Activated T-helper 1 cell treated with anti-CD3 and anti-CD28 coated beads, Interleukin-2, amount 50 U/mL, for 16 hours (primary cell): ENCODE measurements at places on chromosomes 3 and 15.

DNA sequence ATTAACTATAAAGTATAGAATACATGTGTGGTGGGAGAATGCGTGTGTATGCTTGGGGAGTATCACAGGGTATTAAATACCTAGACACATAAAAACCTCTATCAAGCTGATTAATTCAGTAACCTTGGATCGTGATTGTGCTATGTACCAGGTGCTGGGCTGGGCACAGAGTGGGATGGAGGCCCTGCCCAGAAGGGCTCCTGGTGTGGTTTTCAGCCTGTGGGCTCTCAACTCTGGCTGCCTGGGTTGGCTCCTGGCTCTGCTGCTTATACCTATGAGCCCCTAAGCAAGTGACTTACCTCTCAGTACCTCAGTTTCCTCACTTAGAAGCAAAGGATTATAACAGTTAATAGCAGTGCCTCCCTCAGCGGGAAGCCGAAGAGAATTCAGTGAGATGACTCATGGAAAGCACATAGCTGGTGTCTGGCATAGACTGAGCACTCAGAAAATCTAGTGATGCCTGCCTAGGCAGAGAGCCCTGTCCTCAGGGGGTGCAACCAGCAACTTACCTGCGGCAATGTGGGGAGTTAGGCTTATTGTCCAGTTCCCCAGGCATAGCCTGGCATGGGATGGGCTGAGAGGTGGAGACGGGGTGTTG lies 90.6 kb upstream of the MYZAP start:
- DNase-seq, result no peak

- peak; percentile 74 for DNase-seq
These were observed at the start of gene RAB43 for GRCh38 chr3:129121792-129122411. TSS of gene RAB43 (minus strand) at chr3:129121804. CDS start at chr3:129121489, 315 bp downstream.

DNA sequence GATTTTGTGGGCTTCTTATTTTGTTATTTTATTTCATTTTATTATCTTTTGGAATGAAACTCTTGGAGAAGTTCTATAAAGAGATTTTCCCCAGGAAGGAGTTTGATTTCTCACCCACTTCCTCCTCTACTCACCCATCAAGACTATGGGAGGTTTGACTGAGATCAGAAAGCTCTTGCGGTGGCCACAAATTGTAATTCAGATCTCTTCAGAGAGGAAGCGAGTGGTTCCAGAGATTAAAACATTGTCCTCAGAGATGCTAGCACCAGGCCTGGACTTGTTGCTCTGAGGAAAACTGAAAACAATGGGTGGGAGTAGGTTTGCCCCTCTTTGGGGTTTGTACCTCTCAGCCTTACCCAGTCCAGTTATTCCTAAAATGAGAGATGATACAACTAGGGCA lies 8.1 kb upstream of the MUC13 start:
- DNase-seq, result no peak

DNA sequence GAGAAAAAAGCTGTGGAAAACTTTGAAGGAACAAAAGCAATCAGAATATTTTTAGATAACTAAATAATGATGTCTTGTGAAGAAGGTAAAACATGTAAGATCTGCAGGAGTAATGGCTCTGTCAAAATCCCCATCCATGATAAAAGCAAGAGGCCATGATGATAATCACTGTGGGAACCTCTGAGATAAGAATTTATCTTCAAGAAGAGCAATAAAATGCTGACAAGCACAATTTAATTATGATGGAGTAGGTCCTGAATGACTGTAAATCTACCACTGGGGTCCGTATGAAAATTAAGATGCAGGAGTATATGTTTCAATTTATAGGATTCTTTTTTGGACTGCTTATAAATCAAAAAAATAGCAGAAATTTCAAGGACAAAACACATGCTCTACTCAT lies 68.3 kb upstream of the CHMP2B start:
- DNase-seq, result no peak

- DNase-seq, result no peak
These were observed 142.8 kb upstream of the PLSCR5 start for GRCh38 chr3:146747928-146748327.

DNA sequence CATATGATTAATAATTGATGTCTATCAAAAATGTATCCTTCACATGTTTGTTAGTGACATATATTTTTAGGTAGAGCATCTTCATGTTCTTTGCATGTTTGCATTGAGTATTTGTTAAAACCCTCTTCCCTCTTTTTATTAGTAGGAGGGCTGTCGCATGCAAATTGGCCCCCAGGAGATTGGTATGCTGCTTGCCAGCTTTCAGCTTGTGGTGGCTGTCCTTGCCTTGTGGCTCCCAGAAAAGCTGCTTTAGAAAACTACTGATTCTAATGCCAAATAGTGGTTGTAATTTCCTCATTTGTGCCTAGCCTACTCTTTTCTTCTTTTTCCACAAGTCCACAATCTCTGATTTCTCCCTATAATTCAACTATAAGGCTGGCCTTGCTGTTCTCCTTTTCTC lies 886.8 kb downstream of the VGLL3 start:
- DNase-seq, result no peak

DNA sequence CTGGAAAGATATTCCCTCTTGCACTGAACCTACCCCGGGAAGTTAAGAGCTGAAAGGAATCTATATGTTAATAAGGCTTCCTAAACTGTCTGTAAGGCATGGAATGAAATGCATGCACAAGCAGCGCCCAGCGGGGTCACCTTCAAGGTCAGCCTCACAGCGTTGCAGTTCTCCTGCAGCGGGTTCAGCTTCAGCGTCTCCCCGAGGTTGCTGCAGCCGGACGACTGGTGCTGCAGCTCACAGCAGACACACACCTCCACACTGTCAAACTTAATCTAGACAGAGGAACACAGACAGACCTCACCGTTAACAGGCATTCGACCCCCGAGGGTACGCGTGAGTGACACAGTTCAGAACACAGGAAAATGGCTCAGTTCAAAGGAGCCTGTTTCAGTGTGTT lies 73.3 kb downstream of the NSMCE3 start:
- DNase-seq, result no peak

GRCh38 chr15:76684002-76684401 lies 221.1 kb downstream of the SCAPER start:
- DNase-seq, result no peak

GRCh38 chr15:89947385-89947784 lies 34.6 kb upstream of the ARPIN start:
- DNase-seq, result no peak

DNA sequence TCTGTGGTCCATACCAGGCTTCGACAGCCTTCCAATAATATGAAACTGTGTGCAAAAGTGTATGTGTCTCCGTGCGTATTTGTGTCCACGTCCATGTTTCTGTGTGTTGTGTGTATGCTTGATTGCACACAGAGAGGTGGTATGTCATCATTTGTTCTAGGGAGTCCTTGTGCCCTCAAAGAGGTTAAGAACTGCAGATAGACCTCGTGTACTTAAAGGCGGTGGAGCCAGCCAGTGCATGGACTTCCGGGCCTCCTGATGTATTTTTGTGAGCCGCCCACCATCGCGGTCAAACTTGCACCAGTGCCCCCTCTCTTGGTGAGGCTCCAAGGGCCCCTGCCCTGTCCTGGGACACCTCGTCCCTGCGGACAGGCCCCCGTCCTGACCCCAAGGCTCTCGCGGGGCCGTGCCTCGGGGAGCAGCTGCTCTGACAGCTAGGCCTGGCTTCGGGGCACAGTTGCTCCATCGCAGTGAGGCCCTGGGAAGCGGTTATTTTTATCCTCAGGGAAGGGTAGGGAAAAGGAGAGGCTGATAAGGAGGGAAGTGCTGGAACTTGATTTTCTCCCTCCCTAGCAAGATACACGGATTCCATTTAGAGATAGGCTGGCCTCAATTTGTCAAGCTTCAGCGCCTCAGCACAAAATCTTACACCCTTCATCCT lies 1.2 kb upstream of the RYK start:
- no peak for DNase-seq

DNA sequence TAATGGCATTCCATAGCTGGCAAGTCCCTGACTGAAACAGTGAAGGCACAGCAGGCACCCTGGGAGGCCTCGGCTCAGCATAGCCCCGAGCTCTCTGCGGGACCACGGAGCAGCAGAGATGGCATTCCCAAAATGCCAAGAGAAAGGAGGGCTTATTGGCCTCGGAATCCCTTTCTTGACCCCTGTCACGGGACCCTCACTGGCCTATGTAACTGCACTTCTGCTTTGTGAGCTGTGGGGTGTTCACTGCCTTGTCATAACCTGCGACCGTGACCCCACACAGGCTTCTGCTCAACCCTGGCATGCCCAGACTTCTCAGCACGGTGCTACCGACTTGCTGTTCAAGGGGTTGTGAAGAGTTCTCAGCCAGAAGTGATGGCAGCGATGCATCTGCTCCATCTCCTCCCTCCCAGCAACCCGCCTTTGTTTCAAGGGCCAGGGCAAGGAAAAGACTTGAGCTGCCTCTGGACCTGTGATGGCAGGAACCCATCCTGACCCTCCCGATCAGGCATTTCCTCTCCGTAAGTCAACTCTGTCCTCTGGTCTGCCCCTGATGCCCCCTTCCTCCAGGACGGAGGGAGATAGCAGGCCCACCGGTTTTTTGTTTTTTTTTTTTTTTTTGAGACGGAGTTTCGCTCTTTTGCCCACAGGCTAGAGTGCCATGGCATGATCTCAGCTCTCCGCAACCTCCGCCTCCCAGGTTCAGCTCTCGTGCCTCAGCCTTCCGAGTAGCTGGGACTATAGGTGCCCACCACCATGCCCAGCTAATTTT lies 30.5 kb downstream of the EHD4 start:
- DNase-seq, result no peak

GRCh38 chr3:52243791-52244628 lies 1.5 kb upstream of the PPM1M start:
- DNase-seq, result no peak

DNA sequence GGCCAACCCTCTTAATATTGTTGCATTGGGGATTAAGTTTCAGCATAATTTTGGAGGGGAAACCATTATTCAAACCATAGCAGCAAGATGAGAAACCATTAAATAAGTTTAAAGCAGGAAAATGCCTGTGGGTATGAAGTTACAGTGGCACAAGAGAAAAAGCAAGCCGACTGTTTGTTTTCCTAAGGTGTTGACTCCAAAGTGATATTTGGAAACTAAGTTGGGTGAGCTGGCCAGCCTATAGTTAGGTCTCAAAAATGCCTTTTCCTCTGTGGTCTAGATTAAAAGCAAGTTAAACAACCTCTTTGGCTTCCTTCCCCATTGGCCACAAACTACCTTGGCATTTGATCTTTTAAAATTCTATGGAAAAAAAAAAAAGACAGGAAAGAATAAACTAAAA lies 419.8 kb upstream of the AZI2 start:
- no peak for DNase-seq

DNA sequence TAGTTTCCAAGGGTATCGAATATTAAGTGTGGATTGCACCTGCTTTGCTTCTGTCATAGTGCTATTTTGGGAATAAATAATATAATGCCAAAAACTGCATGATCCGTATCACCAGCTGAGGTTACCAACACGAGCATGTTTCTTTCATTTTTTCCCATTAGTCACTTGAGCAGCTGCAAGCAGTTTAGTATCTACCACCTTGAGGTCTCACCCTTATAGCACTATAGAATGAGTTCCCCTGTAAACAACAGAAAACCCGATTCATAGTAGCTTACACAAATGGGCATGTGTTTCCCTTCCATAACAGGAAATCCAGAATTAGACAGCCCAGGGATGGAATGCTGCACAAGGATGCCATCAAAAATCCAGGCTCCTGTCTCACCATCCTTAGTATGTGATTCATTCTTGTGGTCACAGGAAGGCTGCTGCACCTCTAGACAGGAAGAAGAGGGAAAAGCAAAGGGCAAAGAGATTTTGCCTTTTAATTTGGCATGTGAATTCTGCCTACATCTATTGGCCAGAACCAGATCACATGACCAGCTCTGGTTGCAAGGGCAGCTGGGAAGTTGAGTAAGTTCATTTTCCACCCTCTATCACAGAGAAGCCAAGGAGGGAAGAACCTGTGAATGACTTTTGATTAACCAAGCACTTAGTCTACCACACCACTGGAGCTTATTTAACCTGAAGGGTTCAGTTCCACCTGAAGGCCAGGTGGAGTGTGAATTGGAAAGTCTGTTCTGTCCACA lies 91.3 kb upstream of the SLC25A36 start:
- no peak for DNase-seq

DNA sequence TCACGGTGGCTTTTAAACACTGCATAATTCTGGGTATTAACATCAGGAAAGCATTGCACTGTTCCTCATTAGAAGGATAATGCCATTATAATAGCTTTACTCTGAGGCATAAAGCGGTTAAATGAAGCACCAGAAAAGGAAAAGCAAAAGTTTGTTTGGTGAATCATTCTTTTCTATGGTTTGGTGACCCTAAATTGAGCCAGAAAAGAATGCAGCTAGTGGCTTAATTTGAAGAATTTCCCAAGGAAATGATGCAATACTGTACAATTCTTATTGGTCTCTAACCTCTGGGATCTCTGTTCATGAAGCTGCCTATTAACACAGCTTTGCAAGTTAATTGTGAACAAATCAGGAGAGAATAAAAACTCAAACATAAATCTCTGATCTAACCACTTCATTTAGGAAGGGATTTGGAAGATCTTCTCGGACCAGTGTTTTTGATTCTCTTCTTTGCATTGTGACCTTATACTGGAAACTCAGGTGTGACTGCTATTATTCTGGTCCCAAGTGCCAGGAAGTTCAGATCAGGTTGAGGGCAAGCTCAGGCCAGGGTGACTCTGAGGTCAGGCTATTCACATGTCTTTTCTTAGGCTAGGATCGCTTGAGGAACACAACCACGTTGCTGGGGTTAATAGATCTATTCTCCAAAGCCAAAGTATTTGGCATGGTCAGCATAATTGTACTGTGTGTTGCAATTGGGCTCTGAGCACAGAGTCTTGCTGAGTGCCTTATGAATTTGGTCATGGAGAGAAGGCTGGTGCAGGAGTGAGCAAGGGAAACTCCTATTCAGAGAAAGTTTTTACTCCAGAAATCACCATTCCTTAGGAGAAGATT lies 11.3 kb upstream of the DLG1 start:
- DNase-seq, result no peak

GRCh38 chr15:80834402-80834801 lies 55.2 kb downstream of the CEMIP start:
- DNase-seq, result no peak

DNA sequence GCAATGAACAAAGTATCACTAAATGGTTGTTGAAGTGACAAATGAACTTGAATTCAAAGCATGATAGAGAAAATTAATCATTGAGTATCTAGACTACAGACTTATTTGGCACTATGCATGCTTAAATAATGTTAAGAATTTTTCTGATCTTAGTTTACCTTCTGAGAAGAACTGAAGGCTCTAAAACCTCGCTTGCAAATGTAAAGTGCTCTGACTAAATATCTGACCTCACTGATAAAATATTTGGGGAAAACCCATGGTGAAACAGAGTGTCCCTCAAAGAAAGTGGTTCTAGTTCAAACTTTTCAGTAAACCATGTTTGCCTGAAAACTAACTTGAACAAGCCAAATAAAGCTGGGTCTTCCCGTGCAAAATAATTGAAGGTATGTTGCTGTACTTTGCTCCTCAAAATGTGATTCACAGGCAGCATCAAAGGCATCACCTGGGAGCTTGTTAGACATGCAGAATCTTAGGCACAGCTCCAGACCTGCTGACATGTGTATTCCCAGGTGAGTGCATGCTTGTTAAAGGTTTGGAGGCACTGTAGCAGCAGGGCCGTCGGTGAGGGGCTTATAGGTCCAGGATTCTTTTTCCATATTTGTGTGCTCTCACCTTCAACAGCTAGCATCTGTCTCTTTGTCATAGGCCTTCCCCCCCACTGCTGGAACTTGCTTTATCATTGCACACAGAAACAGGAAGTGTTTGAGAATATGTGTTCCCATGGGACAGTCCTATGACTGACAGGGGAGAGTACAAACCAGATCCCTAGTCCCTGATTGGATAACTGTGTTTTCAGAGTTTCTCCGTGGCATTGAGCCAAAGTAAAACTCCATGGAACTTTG lies 524.2 kb upstream of the LMCD1 start:
- DNase-seq, result no peak
